ENCODE measurements at places on chromosomes 6 and 20. TPM values are rescaled to one million over a fixed set of nuclear protein-coding genes. Genes with fewer than 3 reads are reported as not detected.

- no peak for DNase-seq
- no peaks in the 10 kb centered on the region for H3K4me1 ChIP-seq
- no peaks in the 10 kb centered on the region for H3K27me3 ChIP-seq
- H3K36me3 ChIP-seq: no peaks in the 10 kb centered on the region
Observed at GRCh38 chr6:45116714-45117410, 211.3 kb upstream of the RUNX2 start.

GRCh38 chr6:163955096-163955495, 540.6 kb downstream of the QKI start:
- no peak for DNase-seq
- no peak overlapping the region for H3K4me3 ChIP-seq
- H3K27ac ChIP-seq: no peak overlapping the region
- H3K36me3 ChIP-seq: no peaks in the 10 kb centered on the region
- H3K27me3 ChIP-seq: peaks cover 26% of the 10 kb centered on the region
- H3K4me1 ChIP-seq: peaks cover 5% of the 10 kb centered on the region

Gene FAM217A
- total RNA-seq: not detected

DNA sequence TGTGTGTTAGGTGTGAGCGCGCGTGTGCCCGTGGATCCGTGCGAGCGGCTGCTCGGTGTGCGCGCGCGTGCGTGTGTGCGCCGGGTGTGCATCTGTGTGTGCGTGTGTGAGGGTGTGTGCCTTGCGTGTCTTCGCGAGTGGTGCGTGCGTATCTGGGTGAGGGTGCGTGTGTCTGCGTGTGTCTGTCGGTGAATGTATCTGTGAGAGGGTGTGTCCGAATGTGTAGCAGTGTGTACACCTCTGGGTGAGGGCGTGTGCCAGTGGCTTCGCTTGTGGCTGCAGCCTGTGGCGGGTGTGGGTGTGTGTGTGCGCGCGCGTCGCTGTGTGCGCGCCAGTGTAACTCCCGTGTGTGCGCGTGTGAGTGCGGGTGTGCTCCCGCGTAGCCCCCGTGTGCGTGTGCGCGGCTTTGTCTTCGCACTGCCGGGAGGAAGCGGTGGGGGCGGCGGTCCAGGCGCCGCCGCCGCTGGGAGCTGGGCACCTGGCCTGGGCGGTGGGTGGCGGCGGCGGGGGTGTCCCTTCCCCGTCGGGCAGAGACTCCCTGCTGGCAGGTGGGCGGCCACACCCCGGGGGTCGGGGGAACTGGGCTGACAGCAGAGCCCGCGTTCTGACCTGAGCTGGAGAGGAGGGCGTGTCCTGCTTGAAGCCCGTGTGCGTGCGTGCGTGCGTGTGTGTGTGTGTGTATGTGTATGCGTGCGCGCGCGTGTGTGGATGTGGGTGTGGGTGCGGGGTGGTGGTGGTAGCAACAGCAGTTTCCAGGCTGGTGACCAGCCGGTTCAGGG, 61.3 kb upstream of the EPB41L1 start:
- peak overlapping the region; percentile 14 for H3K27ac ChIP-seq
- peak overlapping the region; percentile 85 for H3K4me3 ChIP-seq
- peak; percentile 30 for DNase-seq
- H3K27me3 ChIP-seq: peaks cover 30% of the 10 kb centered on the region
- H3K4me1 ChIP-seq: peaks cover 35% of the 10 kb centered on the region
- no peaks in the 10 kb centered on the region for H3K36me3 ChIP-seq

Gene GGTLC1
- not detected for total RNA-seq

DNA sequence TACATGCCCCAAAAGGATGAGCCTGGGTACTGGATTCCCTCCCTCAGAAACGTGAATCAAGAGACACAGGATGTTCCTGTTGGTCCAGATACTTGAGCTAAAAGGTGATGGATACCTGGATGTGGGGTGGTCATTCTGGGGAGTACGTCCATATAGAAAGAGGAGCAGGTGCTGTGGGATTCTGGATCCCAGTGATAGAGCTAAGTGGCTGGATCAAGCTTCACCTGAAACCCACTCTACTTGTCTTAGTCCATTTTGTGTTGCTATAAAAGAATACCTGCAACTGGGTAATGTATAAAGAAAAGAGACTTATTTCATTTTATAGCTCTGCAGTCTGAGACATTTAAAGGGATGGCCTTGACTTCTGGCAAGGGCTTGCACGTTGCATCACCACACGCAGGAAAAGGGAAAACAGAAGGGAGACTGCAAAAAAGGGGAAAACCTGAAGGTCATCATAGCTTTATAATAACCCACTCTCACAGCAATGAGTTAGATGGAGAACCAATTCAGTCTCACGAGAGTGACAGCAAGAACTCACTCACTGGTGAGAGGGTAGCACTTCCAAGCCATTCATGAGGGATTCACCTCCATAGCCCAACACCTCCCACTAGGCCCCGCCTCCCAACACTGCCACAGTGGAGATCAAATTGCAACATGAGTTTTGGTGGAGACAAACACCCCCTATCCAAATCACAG, 31.2 kb downstream of the RIPOR3 start:
- no peak overlapping the region for H3K27ac ChIP-seq
- H3K4me1 ChIP-seq: no peaks in the 10 kb centered on the region
- no peak for DNase-seq
- H3K4me3 ChIP-seq: no peak overlapping the region

Gene RNF144B
- 13.5 TPM for total RNA-seq

Gene SLA2
- total RNA-seq: 0.67 TPM

- H3K4me1 ChIP-seq: no peaks in the 10 kb centered on the region
- H3K27ac ChIP-seq: no peak overlapping the region
- no peaks in the 10 kb centered on the region for H3K36me3 ChIP-seq
Observed at GRCh38 chr6:152482289-152482688, 154.9 kb downstream of the SYNE1 start.

DNA sequence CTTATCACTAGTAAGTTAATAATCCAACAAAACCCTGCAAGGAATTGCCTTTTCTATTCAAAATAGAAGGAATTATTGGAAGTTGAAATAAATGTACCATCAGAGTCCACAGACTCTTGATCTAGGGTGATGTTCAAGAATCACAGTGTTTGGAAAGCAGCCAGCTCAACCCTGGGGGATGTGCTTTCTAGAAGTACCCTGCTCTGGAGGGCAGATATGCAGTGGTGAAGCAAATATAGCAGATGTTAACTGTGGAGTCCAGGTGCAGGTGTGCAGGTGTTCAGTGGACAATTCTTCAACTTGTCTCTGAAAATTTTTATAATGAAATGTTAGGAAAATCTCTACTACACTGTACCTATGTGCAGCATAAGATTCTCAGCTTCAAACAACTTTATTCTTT, 9.1 kb upstream of the INSM1 start:
- H3K27me3 ChIP-seq: peaks cover 32% of the 10 kb centered on the region
- H3K4me3 ChIP-seq: no peak overlapping the region
- H3K27ac ChIP-seq: no peak overlapping the region
- H3K36me3 ChIP-seq: no peaks in the 10 kb centered on the region

DNA sequence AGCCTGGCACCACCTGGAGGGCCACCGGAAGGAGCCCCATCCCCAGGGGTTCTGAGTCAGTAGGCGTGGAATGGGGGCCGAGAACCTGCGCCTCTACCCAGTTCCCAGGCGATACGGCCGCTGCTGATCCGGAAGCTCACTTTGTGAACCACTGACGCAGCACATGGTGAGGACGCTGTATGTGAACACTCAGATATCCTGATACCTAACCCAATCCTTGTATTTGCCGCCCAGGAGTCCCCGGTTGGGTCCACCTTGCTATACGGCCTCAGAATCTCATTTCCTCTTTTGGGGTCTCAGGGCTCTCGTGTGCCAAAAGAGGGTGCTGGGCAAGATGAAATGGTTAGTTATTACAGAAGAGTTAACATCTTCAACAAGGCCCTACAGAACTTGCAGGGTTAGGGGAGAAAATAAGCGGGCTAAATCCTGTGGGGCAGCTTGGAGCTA, 604 bp upstream of the RAB5IF start:
- peak overlapping the region; percentile 99 for H3K27ac ChIP-seq
- DNase-seq: peak; percentile 72
- no peaks in the 10 kb centered on the region for H3K27me3 ChIP-seq
- H3K4me1 ChIP-seq: peaks cover 56% of the 10 kb centered on the region
- H3K36me3 ChIP-seq: peaks cover 35% of the 10 kb centered on the region

DNA sequence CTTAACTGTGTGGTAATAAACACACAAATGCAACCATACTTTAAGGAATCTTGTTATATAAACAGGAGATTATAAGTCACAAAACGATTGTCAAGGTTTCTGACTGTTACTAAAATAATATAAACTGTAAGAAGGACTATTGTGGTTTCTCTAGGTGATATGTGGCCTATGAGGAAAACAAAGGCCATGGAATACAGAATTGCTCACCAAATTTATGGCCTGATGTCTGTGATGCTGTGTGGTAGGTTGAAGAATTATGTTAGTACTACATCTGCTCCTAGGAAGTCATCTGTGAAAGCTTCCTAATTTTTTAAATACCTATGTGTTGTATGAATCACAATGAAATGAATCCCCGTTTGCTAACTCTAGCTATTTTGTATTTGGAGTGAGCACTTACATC, 875.4 kb upstream of the MAP3K7 start:
- no peak overlapping the region for H3K4me3 ChIP-seq
- H3K36me3 ChIP-seq: no peaks in the 10 kb centered on the region
- no peak for DNase-seq
- no peak overlapping the region for H3K27ac ChIP-seq

DNA sequence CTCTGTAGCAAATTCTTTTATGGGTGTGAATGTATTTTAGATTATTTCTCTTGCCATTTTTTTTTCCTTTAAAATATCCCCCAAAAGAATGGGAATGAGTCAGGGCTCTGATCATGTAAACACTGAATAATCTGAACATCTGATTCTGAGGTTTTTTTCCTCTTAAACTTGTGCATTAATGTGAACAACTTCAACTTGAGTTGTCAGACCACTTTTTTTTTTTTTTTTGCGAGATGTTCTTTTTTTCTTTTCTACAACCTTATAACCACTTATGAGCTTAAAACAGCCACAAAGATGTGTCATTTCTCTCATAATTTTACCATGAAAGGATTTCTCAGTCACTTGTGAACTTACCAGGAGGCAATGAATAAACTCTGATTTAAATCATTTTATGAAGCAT, 85.3 kb downstream of the TBC1D7 start:
- H3K4me3 ChIP-seq: no peak overlapping the region
- peaks cover 2% of the 10 kb centered on the region for H3K27me3 ChIP-seq
- no peaks in the 10 kb centered on the region for H3K36me3 ChIP-seq
- no peak for DNase-seq
- H3K4me1 ChIP-seq: no peaks in the 10 kb centered on the region
- H3K27ac ChIP-seq: no peak overlapping the region

Gene HSPA1L
- 1.2 TPM for total RNA-seq

- no peaks in the 10 kb centered on the region for H3K36me3 ChIP-seq
- H3K4me3 ChIP-seq: no peak overlapping the region
- no peaks in the 10 kb centered on the region for H3K4me1 ChIP-seq
Observed at GRCh38 chr6:168284187-168284586, 35.4 kb downstream of the DACT2 start.

- no peaks in the 10 kb centered on the region for H3K4me1 ChIP-seq
- DNase-seq: no peak
- H3K4me3 ChIP-seq: no peak overlapping the region
- H3K27ac ChIP-seq: no peak overlapping the region
- H3K27me3 ChIP-seq: peaks cover 5% of the 10 kb centered on the region
Observed at GRCh38 chr6:134720353-134721059, 229.4 kb downstream of the ALDH8A1 start.

Gene DEFB124
- not detected for total RNA-seq

DNA sequence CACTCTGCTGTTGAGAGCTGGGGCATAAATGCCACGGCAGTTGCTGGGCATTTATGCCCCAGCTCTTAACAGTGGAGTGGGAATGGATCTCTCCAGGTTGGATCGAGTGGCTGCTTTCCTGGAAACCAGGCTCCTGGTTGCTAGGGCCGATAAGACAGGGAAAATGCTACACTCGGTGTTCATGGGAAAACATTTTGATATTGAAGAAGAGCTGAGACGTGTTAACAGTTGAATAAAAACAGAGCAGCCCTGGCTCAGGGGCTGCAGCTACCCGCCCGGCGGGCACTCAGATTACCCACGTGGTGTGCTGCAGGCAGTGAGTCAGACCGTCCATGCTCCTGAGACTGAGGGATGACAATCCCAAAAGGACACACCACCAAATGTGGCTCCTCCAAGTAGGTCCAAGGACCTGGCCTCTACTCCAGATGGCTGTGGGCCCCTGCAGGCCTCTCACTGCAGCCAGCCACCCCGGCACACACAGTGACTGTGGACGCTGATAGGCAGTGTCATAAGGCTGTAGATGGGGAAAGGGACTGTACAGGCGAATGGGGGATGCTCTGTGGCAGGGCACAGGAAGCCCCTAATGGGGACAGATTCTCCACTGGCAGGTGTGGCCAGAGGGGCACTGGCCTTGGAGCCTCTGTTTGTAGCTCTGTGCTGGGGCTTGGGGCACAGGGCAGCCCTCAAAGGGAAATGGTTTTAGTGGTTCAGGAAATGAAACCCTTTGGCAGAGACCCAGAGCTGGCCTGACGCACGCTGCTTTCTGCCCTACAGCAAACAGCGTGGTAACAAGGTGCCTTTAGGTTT, 237.8 kb downstream of the LY86 start:
- peaks cover 31% of the 10 kb centered on the region for H3K4me1 ChIP-seq
- peak; percentile 35 for DNase-seq
- no peak overlapping the region for H3K4me3 ChIP-seq
- H3K27ac ChIP-seq: peak overlapping the region; percentile 59

DNA sequence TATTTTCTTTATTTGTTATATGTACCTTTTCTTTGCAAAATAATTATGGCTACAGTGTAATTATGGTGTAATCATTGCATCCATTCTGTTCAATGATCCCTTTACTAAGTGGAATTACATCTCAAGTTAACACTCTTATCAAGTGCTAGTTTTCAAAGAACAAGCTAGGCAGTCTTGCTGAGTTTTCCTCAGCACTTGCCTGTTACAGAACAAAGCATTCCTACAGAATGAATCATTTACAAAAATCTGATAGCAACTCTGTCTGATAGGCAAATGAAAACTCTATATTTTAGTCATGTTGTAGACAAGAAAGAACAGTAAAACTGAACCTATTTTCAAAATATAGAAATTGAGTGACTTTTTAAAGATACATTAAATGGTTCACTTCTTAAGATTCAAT, 109.8 kb upstream of the POU3F2 start:
- H3K4me1 ChIP-seq: no peaks in the 10 kb centered on the region
- H3K36me3 ChIP-seq: no peaks in the 10 kb centered on the region
- H3K27ac ChIP-seq: no peak overlapping the region
- DNase-seq: no peak
- no peaks in the 10 kb centered on the region for H3K27me3 ChIP-seq

Gene COL9A1
- not detected for total RNA-seq

Gene HLA-DRB5
- 196 TPM for total RNA-seq

Gene GLP1R
- not detected for total RNA-seq

All from activated B cell treated with CpG ODN at 0.5 μM for 24 hours (primary cell).